Substantia nigra (tissue), 51 donors: ENCODE measurements at places on chromosomes 16 and 17.
A peak's percentile ranks its signal among the peaks of the same experiment; 100 is the strongest.

- DNase-seq = no peak
Observed at GRCh38 chr17:72465191-72466024, 344.6 kb downstream of the SOX9 start.

GRCh38 chr17:81387100-81388090, 7.9 kb upstream of the BAHCC1 start:
- peak; percentile 49 for DNase-seq

- DNase-seq = no peak
Observed at GRCh38 chr17:4818276-4818675, 11.3 kb downstream of the PLD2 start.

GRCh38 chr16:74865922-74866598, 91.4 kb upstream of the FA2H start:
- no peak for DNase-seq

DNA sequence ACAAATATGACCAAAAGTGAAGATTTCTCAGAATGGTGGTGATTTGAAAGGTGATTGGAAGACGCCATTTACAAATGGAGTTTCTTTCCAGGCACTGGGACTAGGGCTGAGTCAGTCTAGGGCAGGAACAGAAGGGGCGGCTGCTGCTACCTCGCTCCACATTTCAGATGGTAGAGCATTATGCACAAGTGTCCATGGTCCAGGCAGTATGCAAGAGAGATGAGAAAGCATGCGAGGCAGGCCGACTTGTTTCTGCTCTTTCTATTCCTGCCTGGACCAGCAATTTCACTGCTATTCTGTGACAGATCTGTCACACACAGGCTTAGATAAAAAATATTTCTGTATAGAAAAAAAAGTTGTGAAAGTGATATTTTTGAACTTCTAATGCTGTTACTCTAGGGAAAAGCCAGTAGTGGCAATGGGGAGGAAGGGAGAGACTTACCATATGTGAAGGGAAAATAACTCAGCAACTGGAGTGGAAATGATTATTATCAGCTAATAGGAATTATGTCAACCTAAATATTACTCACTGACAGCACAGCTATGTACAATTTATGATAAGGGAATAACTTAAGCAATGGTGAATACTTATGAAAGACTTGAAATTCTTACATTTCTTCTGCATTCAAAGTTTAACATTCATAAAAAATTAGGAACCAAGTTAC, 134.7 kb upstream of the NETO2 start:
- DNase-seq = no peak

- DNase-seq = peak; percentile 95
Observed at GRCh38 chr16:17404941-17405689, 65.6 kb downstream of the XYLT1 start.

GRCh38 chr17:8800656-8801055, 1.5 kb upstream of the MFSD6L start:
- no peak for DNase-seq

- DNase-seq = no peak
Observed at GRCh38 chr16:57838161-57838560, 35.9 kb upstream of the KIFC3 start.

- DNase-seq = no peak
Observed at GRCh38 chr17:50353600-50354195, 7.8 kb downstream of the XYLT2 start.

DNA sequence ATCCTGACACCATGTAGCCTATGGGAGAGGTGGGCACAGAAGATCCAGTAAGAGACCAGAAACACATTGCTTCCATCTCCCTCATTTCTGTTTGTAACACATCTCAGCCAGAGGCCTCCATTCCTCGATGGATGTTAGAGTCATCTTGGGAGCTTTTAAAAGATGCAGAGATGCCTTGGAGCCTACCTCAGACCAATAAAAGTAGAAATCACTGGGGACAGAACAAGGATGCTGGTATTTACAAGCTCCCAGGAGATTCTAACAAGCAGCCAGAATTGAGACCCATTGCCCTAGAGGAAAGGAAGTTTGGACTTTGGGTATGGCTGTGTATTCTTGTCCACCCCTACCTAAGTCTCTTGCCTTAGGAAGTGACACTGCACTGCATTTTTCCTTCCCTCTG, 40.8 kb downstream of the HS3ST3A1 start:
- DNase-seq = no peak

DNA sequence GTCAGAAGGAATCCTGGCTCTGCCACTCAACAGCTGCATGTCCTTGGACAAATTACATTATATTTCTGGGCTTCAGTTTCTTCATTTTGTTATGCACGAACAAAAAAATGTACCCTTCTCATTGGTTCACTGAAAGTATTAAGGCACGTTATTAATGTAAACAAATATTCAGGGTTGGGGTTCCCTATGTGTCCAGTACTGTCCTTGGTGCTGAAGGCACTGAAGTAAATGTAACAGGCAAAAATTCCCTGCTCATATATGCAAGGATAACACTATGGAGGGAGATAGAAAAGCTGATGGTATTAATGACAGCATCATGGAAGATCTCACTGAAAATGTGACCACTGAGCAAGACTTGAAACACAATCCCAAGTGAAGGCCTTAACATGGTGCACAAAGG, 386.6 kb downstream of the XYLT1 start:
- no peak for DNase-seq

DNA sequence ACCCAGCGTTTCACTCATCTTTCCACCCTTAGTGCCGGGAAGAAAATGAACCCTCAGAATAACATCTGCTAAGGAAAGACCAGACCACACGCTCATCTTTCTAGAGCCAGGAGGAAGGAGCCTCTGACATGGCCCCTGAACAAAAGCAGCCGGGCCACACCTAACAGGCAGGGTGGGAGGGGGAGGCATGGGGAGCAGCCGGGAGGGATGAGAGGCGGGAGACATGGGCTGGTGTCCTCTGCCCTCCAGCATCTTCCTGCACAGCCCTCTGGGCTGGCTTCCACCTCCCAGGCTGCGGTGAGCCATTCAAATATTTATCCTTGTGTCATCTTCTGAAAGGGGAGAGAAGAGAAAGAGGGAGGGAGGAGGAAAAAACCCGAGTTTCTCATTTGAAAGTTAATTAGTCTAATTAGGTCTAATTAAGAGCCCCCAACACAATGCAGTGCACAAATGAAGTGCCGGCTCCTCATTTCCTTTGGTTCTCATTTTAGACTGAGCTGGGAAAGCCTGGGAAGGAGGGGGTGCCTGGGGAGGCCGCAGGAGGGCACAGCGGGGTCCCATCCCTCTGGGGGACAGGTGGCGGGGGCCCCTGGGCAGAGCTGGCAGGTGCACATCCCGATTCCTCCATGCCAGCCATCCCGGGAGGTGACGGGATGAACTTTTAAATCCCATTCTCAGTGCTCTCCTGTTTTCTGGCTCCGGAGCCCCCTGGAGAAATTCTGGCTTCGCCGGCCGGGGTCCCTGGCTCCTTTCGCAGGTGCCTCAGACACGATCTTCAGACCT, 90.5 kb downstream of the ENGASE start:
- DNase-seq = no peak

DNA sequence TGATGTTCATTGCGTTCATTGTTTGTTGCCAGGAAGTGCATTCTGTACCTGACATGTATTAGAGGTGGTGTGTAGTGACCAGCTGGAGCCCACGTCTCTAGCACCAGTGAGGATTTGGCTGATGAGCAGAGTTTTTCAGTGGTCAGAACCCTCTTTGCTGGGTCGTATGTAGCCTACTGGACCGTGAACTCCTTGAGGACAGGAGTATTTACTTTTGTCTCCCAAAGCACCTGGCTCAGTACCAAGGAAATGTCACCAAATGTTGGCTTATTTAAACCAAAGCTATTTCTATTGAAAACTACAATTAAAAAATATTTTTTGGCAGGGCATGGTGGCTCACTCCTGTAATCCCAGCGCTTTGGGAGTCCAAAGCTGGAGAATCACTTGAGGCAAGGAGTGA, 262.7 kb downstream of the SNX29 start:
- DNase-seq = no peak

GRCh38 chr17:66488864-66489263, 186.5 kb downstream of the PRKCA start:
- DNase-seq = no peak

DNA sequence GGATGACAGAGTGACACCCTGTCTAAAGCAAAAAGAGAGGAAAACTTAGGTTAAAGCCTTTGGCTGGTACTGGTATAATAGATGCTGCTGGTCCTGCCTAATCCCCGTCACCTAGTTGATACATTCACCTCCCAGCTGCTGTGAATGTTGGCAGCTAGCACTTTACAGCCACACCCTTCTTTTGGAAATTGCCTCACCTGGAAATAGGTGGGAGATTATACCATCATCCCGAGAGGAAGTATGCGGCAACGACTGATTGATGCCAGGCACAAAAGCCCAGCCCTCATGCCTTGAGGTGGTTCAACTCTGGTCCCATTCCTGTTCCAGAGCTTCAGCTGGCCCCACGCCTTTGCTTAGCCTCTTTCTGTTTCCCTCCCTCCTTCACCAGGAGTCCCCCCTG, 53.2 kb upstream of the SIAH1 start:
- no peak for DNase-seq

DNA sequence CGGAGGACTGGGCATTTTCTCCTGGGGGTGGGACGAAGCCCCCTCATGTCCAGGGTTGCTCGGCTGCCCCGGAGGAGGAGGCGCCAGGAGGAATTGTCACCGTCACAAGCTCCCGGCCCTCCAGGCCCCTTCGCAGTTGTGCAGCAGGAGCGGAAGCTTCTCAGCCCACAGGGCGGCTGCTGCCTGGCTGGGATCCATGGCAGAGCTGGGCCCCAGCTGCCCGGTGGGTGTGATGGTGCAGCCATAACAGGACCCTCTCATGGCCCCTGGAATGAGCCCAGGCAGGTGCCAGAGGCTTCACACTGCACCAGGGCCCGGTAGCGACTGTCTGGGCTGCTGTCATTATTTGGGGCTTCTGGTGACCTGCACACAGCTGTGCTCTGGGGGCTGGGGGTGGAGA, 54.9 kb upstream of the GNG13 start:
- no peak for DNase-seq

DNA sequence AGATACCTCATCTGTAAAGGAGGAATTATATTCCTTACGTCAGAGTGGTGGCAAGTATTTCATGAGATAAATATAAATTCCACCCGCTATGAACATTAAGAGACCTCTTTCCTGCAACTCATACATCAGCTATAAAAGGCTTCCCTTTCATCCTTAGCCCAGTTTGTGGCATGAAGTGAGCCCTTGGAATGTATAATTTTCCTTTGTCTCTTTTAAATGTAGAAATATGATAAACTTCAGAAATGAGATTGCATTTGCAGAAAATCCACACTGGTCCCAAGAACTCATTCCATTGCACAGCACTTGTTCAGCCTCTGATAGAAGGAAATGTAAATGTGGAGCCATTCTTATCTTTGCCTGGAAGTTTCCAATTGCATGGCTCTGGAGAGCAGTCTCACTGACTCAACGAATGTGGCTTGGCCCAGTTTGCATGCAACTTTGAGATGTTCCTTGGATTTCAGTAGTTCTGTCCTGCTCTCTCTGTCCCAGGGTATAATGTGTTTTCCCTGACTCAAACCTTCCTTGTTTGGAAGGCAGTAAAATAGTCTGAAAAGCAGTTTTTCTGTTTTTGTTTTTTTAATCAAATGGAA, 746.4 kb downstream of the CDH11 start:
- no peak for DNase-seq

DNA sequence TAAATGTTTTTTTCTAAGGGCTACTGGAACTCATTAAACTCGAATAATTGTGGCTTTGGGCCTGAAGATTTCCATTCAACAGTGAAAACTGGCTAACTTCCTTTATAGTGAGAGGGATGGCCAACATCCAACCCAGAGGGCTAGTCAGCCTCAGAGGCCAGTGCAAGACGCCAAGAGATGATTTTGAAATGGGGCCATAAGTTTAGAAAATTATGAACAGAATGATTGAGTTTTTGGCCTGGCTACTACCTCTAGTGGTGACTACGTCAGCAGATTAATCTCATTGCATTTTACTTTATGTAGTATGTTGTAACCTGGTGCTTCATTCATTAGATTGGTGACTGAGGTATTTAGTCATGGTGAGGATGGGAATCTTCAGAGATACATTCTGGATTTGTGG, 28.4 kb downstream of the HAPSTR1 start:
- DNase-seq = no peak

DNA sequence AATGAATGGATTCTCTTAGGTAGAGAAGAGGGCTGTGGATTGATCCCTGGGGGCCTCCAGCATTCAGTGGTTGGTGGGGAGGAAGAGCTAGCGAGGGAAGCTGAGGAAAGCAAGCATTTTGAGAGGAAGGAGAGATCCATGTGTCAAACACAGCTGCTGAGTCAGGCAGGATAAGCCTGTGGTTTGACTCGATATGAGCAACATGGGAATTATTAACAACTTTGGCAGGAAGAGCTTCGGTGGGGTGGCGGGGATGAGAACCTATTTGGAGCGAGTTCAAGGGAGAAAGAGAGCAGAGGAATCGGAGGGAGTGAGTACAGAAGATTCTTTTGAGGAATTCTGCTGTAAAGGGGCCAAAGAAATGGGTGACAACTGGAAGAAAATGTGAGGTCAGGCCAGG, 59.5 kb upstream of the CDC42EP4 start:
- DNase-seq = no peak

GRCh38 chr16:87715658-87716057, 50.1 kb downstream of the KLHDC4 start:
- no peak for DNase-seq

- DNase-seq = no peak
Observed at GRCh38 chr16:88919936-88920335, 53.5 kb upstream of the PABPN1L start.

DNA sequence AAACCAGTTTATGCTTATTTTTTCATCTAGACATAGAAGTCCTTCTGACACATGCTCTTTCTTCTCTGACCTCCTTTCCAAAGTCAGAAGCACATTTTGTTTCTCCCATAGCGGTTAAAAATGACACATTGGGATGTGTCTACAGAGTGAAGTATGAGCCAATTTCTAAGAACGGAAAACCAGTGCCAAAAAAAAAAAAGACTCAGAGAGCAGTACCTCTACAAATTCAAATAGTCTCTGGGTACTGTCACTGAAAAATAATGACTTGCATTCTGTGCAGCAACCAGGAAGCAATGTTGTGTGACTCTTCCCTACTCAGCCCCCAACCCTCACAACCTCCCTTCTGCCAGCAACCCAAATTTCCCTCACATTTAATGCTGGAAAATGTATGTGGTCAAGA, 145.5 kb upstream of the PMFBP1 start:
- no peak for DNase-seq

- DNase-seq = no peak
Observed at GRCh38 chr17:42230225-42230624, 35.9 kb upstream of the GHDC start.

- no peak for DNase-seq
Observed at GRCh38 chr16:70395345-70395901, 43.5 kb downstream of the ST3GAL2 start.

GRCh38 chr17:77127735-77128361, 12.9 kb upstream of the SEC14L1 start:
- DNase-seq = no peak

DNA sequence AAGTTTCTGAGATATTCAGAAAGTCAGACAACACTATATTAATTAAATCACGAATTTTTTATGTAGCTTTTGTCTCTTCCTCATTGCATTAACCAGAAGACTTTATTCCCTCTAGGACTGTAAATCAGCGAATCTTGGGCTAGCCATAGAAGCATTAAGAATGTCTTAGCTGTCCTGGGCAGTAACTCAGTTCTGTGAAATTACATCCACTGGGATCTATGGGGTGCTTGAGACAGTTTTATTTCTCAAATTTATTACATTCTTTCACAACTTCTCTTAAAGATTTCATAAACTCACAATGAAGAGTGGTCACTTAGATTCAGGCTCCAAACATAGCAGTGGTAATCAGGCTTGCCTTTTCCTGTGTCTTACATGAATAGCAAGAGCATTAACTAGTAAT, 1153.4 kb downstream of the CDH8 start:
- DNase-seq = no peak

GRCh38 chr17:30360086-30360808, 18.5 kb upstream of the CPD start:
- DNase-seq = no peak

- peak; percentile 59 for DNase-seq
Observed at GRCh38 chr16:35391328-35391727, 1931.9 kb downstream of the TP53TG3F start.
